ENCODE measurements at places on chromosomes 12 and 14.

DNA sequence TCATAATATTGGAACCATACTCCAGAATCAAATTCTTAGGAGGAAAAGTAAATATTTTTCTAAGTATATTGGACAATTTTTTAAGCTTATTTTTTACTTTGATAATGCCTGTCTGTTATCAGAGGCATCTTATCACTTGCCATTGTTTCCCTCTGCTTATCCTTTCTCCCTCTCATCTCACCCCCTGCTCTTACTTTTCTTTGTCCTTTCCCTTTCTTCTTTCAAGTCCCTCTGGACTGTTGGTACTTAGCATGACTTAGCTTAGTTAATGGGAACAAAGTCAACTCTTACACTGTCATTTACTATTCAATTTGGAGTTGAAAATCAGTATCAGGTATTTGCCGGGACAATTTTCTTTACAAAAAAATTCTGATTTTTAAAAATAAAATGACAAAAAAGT lies 45.2 kb downstream of the ABCD2 start:
- no peak for DNase-seq

DNA sequence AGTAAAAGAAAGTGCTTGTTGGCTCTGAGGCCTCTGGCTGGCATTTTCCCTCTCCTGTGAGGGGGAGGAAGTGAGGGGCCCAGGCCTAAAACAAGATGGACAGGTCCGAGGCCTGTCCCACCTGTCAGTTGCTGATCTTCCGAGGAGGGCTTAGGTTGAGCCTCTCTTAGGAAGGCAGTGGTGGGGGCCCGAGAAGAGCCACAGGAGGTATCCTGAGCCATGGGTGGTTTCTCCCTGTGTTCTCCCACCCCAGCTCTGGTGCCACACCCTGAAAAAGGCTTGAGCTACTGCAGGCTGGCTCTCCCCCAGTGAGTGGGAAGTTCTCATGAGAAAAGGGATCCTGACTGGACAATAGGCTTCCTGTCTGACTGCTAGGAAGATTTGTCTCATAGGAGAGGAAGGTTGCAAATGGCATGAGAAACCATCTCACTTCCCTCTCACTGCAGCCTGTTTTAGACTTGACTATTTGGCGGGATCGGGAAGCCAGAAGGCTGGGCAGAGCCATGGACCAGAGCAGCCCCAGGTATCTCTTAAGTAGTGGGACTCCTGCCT lies 72.1 kb upstream of the SRSF5 start:
- peak; percentile 39 for DNase-seq

- no peak for DNase-seq
Measured at GRCh38 chr14:84806622-84807021, 723.3 kb upstream of the FLRT2 start.

DNA sequence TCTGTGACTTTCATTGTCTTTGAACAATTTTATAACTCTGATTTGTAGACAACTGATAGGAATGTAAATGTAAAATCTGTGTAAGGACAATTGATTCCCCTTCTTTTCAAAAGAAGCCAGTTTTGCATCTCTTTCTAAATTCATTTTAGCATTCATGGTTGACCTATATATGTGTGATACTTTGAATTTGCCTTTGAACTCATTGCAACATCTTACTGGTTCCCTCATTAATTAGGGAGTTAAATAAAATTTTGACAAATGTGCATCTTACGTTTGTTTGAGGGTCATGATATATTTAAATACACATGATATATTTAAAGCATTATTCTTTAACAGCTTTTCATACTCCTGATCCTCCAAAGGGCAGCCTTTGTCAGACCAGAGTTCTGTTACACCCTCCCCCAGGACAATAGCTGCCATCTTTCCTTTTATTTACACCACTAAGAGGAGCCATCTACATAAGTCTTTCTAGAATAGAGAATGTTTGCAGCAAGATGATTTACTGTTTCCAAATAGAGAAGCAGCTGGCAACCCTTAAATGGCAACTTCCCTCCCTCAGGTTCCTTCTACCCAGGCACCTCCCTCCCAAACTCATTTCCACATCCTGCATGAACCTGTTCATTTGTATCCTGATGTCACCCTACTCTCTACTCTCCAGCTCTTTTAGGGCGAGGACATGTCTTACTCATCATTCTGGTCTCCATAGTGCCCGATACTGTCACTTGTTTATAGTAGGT lies 40.2 kb upstream of the APPL2 start:
- DNase-seq, result no peak

- DNase-seq, result peak; percentile 50
Measured at GRCh38 chr12:19196959-19197630, 67.6 kb downstream of the PLEKHA5 start.

- no peak for DNase-seq
Measured at GRCh38 chr12:58159941-58160340, 218.6 kb downstream of the ATP23 start.

DNA sequence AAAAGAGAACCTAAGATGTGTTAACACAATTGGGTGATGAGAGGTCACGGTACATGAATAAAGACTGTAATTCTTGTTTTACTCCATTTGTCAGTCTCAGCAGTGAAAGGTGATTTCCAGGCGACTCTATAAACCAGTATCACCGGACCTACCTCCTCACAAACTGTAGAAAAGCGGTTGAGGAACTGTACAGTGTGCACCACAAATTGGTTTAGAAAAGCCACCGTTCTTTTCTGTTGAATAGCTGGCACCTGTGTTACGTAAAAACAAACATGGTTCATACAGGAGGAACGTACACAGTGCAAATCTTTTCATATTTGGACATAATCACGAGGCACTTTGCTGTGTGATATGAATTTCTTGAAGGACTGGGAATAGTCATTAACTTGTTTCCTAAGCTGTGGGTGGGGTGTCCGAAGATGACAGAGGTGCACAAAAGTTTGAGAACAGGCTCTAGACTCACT lies 663 bp downstream of the WASHC3 start:
- DNase-seq, result no peak

- DNase-seq, result no peak
Measured at GRCh38 chr14:37406095-37406494, 189.0 kb downstream of the FOXA1 start.

DNA sequence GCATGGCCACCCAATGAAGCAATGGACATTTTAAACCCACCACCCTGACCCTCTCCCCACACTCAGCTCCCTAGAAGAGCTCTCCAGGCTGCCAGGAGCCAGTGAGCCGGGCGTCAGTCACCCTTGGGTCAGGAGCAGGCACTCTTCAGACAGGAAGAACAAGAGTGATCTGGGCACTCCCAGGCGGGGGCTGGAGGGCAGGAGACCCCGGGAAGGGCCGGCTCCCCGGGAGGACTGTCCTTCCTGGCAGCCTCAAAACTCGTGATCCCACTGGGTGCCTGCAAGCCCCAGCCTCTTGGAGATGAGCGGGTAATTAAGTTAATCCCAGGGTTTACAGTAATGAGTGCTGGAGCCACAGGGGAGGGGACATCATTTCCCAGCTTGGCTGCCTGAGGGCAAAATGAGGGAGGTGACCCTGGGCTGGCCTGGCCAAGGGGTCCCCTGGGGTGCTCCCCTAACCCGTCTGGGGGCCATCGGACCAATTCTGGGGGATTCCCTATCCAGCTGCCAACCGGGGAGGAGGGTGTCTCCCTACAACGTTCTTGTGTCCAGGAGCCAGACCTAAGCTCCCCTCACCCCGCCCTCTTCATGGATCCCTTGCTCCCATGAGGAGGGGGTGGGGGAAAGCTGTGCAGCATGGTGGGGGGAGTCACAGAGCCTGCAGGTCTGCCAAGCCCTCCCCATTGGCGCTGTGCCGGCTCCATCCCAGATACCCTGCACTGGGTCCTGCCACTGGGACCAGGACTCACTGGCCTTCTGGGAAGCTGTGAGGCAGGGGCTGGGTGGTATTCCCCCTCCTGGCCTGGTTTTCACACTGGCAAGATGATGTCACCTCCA lies 59.2 kb downstream of the CCNK start:
- DNase-seq, result no peak

GRCh38 chr14:37172024-37172869 lies at the start of gene SLC25A21:
Gene SLC25A21, minus strand, starts transcription at chr14:37172606.
- peak; percentile 86 for DNase-seq

GRCh38 chr12:17665839-17666238 lies 424.2 kb downstream of the RERGL start:
- DNase-seq, result no peak

DNA sequence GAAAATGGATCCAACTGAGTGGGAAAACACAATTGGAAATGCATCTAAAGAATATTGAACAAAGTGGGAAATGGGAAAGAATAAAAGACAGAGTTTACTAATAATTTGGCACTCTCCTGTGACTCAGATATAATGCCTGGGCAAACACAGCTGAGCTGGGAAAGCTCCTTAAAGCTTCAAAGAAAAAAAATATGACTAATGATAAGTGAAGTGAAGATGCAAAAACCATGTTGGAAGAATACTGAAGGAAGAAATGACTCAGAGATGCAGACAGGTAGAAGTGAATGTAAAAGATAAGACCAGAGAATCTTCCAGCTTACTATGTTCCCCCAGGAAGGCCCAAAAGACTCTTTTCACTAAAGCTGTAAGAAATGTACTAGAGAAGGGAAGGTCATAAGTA lies 62.4 kb upstream of the FOXG1 start:
- no peak for DNase-seq

DNA sequence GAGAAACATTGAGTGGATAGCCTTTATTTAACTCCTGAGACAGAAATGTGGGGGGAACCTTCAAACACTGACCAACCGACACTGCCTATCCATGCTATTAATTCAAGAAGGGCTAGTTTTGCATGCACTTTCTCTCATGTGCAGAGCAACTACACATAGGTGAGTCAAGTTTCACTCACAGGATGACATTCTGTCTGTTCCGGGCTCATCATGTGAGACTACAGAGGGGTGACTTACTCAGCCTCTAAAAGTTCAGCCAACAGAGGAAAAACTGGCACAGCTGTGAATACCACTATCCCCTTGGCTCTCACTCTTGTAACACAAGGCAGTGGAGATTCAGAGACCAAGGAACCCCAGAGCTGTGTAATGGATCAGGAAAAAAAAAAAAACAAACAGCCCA lies 13.3 kb downstream of the BEST3 start:
- DNase-seq, result no peak

DNA sequence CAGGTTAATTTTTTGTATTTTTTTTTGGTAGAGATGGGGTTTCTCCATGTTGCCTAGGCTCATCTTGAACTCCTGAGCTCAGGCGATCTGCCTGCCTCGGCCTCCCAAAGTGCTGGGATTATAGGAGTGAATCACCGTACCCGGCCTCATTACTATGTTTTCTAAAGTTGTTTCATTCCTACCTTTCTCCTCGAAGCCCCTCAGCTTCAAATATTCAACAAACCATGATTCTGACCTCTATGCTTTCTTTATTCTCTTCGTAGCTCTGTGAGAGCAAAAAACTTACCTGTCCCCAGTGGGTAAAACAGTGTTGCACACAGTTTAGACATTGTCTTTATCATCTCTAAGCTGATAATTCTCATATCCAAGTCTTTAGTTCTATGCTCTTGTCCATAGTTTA lies 26.2 kb upstream of the MDM2 start:
- no peak for DNase-seq

GRCh38 chr14:105087963-105088811 lies 23.0 kb upstream of the GPR132 start:
- peak; percentile 83 for DNase-seq

DNA sequence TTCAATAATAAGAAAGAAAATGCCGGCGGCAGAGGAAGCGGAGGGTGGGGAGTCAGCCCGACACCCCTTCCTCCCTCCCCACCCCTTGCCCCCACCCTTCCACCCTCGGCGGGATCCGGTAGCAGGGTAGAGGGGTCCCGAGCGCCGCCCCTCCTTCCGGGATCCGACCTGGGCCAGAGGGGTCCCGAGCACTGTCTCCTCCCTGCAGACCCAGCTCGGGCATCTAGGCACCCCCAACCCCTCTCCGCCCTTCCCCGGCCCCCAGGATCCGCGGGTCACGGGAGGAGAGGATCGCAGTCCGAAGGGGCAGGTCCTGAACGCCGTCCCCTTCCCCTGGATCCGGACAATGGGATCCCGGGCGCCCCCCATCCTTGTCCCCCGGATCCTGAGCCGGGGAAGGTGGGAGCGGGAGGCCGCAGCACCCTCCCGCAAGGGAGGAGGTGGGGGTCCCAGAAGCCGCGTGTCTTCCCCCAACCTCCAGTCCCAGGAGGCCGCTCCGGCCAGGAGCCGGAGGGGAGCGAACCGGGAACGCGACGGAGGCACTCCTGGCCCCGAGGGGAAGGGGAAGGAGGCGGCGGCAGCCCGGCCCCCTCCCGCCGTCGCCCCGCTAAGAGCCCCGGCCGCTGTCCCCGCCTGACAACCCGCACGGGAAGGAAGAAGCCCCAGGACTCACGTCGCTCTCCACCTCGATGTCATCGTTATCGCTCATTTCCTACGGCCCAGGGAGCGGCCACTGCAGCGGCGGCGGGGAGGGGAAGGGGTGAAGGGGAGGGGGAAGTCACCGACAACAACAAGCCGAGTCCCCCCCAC lies 481 bp downstream of the MAX start:
- no peak for DNase-seq

GRCh38 chr12:120116792-120117651 lies 469 bp upstream of the RAB35 start:
- peak; percentile 96 for DNase-seq

DNA sequence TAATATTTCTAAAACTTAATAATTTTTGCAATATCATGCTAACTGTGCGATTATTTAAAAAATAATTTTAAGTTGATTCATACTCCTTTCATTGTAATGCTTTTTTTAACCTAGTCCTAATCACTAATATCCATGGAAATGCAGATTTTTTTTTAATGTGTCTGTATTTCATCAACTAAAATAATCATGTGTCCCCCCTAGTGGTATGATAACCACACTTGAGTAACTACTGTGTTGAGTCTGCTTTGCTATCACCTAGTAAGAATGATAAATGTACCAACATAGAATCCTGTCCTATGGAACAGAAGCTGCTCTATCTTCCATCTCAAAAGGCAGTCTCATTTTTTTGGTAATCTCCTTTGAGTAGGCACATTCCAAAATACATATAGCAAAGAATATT lies 19.1 kb upstream of the SYNE2 start:
- no peak for DNase-seq

GRCh38 chr12:103547376-103547775 lies 39.7 kb upstream of the STAB2 start:
- no peak for DNase-seq

GRCh38 chr14:23538050-23538718 lies 13.4 kb downstream of the ZFHX2 start:
- DNase-seq, result no peak

DNA sequence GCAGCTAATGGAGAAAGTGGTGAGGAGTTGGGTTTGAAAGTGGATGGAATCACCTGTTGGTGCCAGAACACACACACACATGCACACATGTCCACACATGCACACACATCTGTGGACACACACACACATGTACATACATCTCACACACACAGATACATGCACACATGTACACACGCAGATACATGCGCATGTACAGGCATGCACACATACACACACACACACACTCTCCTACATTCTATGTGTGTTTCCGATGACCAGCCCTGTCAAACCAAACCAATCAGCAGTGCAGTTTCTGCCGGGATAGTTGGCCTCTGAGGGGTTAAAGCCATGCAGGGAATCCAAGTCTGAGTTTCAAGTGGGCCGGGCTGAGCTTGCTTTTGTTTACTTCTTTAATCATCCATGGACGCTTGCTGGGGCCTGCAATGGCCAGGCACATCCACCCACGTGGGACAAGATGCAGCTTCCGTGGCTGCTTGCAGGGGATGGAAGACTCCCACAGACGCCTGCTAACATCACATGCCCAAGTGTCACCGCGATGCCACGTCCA lies 52.5 kb downstream of the GALNT9 start:
- DNase-seq, result no peak

GRCh38 chr12:41106315-41106714 lies 81.8 kb upstream of the PDZRN4 start:
- DNase-seq, result no peak

- DNase-seq, result peak; percentile 59
Measured at GRCh38 chr12:3680919-3681594, 71.9 kb downstream of the CRACR2A start.

GRCh38 chr12:42790761-42791151 lies 201.2 kb upstream of the PRICKLE1 start:
- DNase-seq, result peak; percentile 84
